ENCODE measurements at places on chromosomes 11 and 22. TPM values are rescaled to one million over a fixed set of nuclear protein-coding genes. Genes with fewer than 3 reads are reported as not detected.

NEU3 gene
- 2.9 TPM for total RNA-seq

GAL3ST3 gene
- total RNA-seq = not detected

TRIM6 gene
- total RNA-seq = 5.3 TPM

OR56A1 gene
- total RNA-seq = not detected

LARGE1 gene
- total RNA-seq = 15.0 TPM

SEC14L2 gene
- total RNA-seq = 5.8 TPM

MICALL1 gene
- total RNA-seq = 13.2 TPM

KRTAP5-11 gene
- not detected for total RNA-seq
